Prostate gland (tissue), 2 donors: ENCODE measurements at places on chromosomes 2 and 18. TPM values are rescaled to one million over a fixed set of nuclear protein-coding genes. Genes with fewer than 3 reads are reported as not detected.

Gene PID1
- 21.0 TPM for total RNA-seq

Gene NOL4
- 3.6 TPM for total RNA-seq

DNA sequence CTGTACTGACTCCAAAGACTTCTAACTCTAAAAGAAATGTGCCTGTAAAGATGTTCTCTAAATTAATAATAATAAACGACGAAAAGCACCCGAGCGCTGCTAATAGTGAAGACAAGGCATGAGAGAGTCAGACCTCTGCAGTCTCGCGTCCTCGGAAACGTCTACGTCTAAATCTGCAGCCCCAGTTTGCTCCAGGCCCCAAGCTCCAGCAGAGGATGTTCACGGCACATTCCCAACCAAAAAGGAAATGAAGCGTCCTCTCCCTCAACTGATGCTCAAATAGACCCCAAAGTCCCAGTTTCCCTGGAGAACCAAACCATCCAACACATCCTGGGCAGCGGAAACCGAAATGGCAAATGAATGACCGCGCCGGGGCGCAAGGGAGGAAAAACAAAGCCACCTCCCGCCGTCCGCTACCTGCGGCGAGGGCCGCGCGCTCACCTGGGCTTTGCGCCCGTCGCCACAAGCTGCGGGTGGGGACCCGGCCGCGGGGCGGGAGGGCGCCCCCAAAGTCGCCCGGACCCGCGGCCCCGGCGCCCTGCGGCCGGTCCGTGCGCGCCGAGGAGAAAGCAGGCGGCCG is 47.1 kb upstream of the CCDC150 start:
- H3K4me1 ChIP-seq: no peaks in the 10 kb centered on the region
- no peaks in the 10 kb centered on the region for H3K36me3 ChIP-seq
- no peak overlapping the region for H3K27ac ChIP-seq
- peak; percentile 4 for DNase-seq
- peak overlapping the region; percentile 36 for H3K4me3 ChIP-seq

GRCh38 chr18:79206444-79206843 is 137.2 kb downstream of the ATP9B start:
- H3K4me1 ChIP-seq: no peaks in the 10 kb centered on the region
- no peaks in the 10 kb centered on the region for H3K36me3 ChIP-seq
- H3K27ac ChIP-seq: no peak overlapping the region
- no peak for DNase-seq
- H3K27me3 ChIP-seq: no peaks in the 10 kb centered on the region

- H3K27ac ChIP-seq: peak overlapping the region; percentile 90
- H3K4me3 ChIP-seq: peak overlapping the region; percentile 82
- DNase-seq: peak; percentile 40
Observed at GRCh38 chr18:7568426-7568825, 1.3 kb downstream of the PTPRM start.

DNA sequence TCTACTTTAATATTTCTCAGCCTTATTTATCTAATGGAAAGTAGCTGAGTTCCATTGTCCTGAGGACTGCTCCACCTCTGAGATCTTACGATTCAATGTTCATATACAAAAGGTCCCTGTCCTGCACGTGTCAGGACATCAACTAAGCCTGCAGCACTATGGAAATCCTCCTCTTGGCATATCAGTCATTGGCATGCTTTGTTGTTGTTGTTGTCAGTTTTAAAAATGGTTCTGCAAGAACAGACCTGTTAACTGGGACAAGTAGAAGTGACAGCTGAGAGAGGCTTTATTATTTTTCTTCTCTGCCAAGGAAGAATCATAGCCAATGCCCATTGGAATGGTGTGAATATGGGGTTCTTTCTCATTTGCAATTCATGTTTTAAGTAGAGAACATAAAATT is 450.1 kb upstream of the PKDCC start:
- no peak for DNase-seq
- no peaks in the 10 kb centered on the region for H3K36me3 ChIP-seq
- no peak overlapping the region for H3K4me3 ChIP-seq
- no peaks in the 10 kb centered on the region for H3K27me3 ChIP-seq

GRCh38 chr2:49780949-49781348 is 626.6 kb upstream of the FSHR start:
- H3K4me3 ChIP-seq: no peak overlapping the region
- H3K27ac ChIP-seq: no peak overlapping the region
- H3K36me3 ChIP-seq: no peaks in the 10 kb centered on the region
- no peak for DNase-seq

DNA sequence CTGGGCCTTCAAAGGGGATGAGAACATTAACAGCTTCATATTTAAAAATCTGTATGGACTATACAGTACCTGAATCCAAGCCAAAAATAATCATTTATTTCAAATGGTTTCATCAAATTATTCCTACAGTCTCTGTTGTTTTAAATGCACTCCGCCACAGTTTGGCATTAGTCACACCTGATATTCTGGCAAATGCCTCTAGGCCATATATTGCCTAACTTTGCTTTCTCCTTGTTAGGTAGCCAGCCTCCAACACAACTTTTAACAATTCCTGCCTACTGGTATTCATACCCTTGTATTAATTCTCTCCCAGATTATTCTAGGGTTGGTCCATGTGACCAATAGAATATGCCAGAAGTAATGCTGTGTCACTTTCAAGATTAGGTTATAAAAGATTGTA is 146.6 kb upstream of the FANCL start:
- no peaks in the 10 kb centered on the region for H3K4me1 ChIP-seq
- H3K27me3 ChIP-seq: no peaks in the 10 kb centered on the region
- no peak overlapping the region for H3K27ac ChIP-seq
